ENCODE measurements at places on chromosomes 2 and 18. TPM values are rescaled to one million over a fixed set of nuclear protein-coding genes. Genes with fewer than 3 reads are reported as not detected.
A peak's percentile ranks its signal among the peaks of the same experiment; 100 is the strongest.

The FER1L5 gene
- total RNA-seq: 0.94 TPM

The SERPINB5 gene
- total RNA-seq: not detected

The PIAS2 gene
- total RNA-seq: 14.3 TPM

The RAB11FIP5 gene
- total RNA-seq: 17.1 TPM

The ABCB11 gene
- total RNA-seq: not detected

The ANKZF1 gene
- 26.6 TPM for total RNA-seq

The SLC30A3 gene
- total RNA-seq: not detected

The AQP4 gene
- 0.46 TPM for total RNA-seq

The SLC16A14 gene
- 2.3 TPM for total RNA-seq

The ATP6V1B1 gene
- 1.4 TPM for total RNA-seq

The DSG4 gene
- not detected for total RNA-seq

The FAP gene
- 1.1 TPM for total RNA-seq

DNA sequence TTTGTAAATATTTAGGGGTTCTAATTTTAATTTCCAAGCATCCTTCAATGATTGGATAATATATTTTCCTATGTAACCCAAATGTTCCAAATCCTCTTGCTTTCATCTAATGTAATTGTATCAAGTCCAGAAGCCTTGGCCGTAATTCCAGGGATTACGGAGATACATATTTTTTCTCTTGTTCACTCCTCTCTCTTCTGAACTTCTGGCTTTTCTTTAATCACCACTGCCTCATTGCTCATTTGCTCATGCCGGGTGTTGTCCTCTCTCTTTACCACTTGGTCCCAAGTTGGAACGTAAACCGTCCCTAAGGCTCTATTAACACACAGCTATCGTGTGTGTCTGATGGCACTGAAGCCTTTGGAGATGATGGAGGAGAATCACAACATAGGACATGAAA lies 188.7 kb upstream of the COL3A1 start:
- DNase-seq: no peak

GRCh38 chr2:233094614-233095013 lies 34.5 kb downstream of the INPP5D start:
- no peak for DNase-seq

GRCh38 chr2:112004253-112004645 lies 50.8 kb upstream of the TMEM87B start:
- no peak for DNase-seq

DNA sequence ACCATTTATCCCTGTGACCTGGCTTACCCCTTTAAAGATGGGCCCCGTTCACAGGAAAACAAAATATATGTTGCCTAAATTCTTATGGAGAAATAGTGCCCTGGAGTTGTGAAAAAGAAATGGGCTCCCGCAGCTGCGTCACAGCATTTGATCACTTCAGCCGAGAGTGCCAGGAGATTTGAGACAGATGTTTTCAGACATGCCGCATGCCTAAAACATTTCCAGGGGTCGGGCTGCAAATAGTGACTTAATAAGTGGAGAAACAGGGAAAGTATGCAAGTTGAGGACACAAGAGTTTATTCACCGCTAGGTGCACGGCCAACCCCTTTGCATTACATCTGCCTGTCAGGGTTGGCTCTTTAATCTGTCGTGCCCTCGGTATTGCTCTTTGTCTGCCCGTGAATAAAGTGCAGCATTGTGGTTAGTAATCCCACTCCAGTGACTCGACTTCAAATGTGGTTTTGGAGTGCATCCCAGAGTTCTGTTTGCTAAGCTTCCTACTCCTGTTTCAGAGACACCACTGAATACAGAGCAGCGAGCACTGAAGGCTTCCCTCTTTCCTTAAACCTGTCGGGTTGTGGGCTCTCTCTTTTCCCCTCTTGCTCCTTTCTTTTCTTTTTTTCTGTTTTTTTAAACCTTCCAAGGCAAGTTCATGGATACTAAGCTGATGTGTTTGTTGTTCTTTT lies 187.5 kb downstream of the LTBP1 start:
- DNase-seq: no peak

DNA sequence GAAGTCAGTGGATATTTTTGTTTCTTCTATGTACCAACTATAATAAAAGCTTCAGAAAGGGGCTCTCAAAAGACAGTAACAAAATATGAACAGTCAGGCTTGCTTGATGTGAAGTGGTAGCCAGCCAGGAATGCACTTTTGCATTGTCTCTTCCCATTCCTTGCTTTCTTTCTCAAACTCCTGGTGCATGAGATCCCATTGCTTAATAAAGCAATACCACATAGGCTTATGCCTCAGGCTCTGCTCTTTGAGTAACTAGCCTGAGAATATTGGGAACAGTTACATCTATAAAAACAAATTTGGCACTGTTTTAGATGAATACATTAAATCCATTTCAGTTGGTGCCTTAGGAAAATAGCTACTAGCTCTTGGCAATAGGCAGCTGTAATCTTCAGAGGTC lies 62.6 kb upstream of the ST6GAL2 start:
- DNase-seq: no peak

DNA sequence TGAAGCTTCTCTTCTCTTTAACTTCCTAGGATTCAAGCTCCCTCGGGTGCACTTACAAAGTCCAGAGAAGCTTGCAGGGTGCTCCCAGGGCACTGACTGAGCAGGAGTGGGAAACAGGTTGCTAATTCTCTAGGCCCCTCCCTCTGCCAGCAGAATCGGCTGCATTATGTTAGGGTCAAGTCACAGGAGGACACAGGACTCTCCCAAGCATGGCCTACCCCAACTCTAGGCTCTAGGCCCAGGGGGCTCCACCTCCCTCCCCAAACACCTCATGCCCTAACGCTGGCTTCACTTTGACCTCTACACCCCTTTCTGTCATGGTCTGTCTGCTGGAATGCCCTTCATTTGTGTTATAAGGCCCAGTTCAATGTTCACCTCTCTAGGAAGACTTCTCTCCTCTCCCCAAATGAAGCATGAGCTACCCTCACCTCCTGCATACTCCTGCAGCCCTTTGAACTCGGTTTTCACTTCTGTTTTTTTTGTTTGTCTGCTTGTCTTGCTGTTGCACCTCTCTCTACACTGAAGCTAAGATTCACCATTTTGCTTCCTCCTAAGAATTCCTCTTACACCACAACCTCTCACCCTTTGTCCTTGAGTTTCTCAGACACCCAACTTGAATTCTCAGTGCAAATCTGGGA lies 521.8 kb upstream of the ID2 start:
- no peak for DNase-seq

- no peak for DNase-seq
These were observed 2.3 kb downstream of the APCDD1 start for GRCh38 chr18:10456718-10457117.

GRCh38 chr2:233746475-233747282 lies 13.4 kb upstream of the UGT1A1 start:
- DNase-seq: no peak

DNA sequence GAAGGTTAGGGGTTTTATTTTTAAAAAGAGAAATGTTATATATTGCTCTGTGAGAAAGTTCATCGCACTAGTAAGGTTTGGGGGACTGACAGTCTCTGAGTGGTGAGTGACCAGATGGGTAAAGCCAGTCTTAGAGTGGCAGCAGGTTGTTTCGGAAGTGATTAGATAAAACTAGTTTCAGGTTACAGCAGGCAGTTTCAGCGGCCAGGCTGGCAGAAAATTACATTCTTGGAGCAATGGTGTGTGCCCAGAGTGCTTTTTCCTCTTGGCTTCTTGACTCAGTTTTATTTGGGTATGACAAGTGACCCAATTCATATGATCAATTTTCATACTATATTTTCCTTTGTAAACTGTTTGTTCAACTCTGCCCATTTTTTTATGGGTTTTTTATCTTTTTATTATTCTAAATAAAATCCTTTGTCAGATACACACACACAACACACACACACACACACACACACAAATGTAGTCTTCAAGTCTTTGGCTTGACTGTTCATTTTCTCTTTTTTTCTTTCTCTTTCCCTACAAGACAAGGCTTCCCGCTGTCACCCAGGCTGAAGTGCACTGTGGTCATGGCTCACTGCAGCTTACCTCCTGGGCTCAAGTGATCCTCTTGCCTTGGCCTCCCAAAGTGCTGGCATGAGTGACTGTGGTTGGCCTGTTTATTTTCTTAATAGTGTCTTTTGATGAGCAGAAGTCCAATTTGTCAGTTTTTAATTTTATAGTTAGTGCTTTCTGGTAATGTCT lies 30.9 kb downstream of the RALBP1 start:
- no peak for DNase-seq

DNA sequence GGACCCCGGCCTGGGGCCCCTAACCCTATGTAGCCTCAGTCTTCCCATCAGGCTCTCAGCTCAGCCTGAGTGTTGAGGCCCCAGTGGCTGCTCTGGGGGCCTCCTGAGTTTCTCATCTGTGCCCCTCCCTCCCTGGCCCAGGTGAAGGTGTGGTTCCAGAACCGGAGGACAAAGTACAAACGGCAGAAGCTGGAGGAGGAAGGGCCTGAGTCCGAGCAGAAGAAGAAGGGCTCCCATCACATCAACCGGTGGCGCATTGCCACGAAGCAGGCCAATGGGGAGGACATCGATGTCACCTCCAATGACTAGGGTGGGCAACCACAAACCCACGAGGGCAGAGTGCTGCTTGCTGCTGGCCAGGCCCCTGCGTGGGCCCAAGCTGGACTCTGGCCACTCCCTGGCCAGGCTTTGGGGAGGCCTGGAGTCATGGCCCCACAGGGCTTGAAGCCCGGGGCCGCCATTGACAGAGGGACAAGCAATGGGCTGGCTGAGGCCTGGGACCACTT lies 16.4 kb downstream of the EMX1 start:
- no peak for DNase-seq

DNA sequence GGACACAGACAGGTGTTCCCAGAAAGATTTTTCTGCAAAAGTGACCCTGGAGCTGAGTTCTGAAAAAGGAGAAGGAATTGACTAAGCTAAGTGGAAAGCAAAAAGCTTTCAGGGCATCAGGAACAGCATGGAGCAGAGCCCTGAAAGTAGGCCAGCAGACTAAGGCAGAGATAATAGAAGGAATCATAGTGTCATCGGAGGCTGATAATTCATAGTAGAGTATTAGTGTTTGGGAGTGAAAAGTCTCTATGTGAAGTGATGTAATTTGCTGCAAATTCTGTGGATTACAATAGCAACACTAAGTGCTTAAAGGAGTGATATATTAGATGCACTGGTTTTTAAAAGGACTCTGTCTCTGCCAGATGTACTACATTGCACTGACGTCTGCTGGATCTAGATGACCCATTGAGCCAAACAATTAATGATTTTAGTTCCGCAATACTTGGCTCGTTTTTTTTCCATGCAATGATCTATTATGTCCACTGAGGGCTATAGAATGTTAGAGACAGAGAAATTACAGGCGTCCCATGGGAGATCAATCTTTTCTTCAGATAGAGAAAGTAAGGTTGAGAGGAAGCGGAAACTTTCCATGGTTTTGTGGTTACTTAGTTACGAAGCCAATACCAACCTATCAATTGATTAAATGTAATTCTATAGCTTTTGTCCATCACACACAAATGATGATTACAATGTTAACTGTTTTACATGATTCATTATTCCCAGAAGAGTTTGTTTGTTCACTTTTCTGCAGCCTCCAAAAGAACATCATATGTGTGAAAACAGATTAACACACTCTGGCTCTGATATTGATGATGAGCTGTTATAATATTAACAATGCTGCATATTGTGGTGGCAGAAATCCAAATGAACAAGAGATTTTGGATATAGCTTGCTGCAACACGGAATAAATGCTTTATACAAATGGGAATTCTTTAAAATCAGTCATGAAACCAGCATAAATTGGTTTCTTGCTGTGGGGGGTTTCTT lies 143.7 kb downstream of the MC4R start:
- DNase-seq: no peak

GRCh38 chr2:236940916-236941520 lies 144.7 kb upstream of the COPS8 start:
- no peak for DNase-seq

GRCh38 chr2:232530626-232531260 lies 4.8 kb downstream of the CHRND start:
- DNase-seq: peak; percentile 38

GRCh38 chr2:173991856-173992588 lies 26.8 kb upstream of the SP3 start:
- DNase-seq: no peak

- no peak for DNase-seq
These were observed 139.2 kb upstream of the MYO3B start for GRCh38 chr2:170038734-170039133.

GRCh38 chr2:47095349-47096020 lies 59.6 kb downstream of the STPG4 start:
- no peak for DNase-seq

DNA sequence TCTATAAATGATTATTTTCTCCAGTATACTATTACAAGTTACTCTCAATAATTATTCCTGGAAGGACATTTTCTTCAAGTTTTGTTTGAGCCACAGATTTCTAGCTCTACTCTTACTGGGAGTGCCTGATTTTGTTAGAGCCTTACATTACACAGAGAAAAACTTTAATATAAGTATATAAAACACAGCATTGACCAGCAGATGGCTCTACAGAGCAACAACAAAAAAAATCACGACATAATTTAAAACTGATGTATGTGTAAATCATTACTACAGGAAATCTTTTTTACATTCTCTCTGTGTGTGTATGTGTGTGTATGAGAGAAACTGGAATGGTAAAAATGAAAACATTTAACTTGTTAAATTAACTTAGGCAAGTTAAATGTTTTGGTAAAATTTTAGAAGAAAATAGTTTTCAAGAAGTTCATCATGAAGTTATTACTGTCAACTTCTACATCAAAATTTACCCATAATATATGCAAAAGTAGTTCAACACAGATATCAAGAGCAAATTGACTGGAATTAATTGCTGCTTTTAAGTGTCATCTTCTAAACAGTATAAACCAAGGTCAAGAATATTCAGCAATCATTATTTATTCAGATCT lies 103.3 kb downstream of the MDH1 start:
- DNase-seq: no peak

DNA sequence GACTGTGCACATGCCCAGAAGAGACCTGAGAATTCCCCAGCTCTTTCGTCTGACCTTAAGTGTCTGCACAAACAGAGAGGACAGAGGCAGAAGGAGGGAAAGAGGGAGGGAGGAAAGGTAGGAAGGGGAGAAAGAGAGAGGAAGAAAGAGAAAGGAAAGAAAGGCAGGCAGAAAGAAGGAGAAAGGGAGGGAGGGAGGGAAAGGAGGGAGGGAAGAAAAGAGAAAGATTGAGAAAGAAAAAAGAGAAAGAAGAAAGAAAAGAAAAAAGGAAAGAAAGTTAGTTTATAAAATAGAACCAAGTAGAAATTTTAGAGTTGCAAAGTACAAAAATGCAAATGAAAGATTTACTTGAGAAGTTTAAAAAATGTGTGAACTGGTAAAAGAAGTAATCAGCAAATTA lies 7.4 kb upstream of the POLR1B start:
- no peak for DNase-seq

GRCh38 chr18:21831413-21831831 lies 90.8 kb downstream of the MIB1 start:
- DNase-seq: no peak
